Cerebellar nuclear complex (tissue), 1 donor: ENCODE measurements at places on chromosomes 4 and X.

DNA sequence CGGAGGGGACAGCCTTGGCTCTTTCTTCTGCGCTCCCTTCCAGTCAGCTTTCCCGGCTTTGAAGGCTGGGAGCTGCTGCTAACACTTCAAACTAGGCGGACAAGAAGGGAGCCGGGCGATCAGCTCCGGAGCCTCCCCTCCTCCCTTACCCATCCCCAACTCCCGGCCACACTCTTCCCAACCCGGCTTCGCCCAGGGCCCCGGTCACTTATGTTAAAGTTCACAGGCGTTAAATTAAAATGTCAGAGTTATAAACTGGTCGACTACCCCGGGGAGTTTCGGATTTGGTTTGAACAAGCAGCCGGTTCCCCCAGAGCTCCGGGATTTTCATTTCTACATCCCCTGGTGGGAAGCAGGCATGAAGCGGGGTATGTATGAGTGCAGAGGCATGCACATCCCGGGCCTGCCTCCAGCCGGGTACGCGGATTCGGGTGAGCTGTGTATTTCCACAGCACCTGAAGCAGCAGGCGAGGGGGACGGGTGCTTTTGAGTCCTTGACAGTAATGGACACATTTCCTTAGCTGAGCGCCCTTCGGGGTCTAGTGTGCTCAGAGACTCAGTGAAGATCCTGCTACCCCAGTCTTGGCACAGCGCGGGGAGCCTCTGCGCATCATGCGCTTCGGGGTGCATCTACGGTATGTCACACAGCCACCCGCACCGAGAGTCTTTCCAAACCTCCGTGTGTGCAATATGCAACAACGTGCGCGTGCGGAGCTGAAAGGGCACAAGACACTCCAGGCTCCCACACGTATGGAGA, 880 bp downstream of the UNC5C start:
- DNase-seq, result no peak

DNA sequence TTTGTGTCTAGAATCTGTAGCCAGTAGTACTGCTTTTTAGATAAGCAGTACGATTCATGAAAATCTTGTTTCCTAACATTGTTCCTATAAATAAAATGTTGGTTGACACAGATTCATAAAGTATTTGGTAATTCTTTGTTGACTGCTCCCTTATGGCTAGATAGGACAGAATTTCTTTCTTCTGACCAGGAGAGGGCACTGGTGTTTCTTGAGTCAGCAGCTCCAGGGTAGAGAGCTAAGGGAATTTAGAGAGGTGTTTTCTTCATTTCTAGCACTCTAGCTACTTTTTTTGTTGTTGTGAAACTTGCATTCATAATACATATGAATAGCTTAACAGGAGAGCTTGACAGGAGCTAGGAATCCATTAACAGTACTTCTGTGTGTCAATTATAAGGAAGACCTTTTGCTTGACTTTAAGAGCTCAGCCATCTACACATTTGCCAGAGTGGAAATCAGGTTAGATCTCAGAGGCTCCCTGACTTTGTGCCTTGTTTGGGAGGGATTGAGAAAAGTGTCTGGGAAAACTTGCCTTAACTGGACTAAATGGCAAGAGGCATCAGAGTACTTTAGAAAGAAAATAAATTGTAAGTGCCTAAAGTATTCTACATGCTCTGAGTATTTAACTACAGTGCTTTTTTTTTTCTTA, 756.1 kb downstream of the SH3BGRL start:
- no peak for DNase-seq

DNA sequence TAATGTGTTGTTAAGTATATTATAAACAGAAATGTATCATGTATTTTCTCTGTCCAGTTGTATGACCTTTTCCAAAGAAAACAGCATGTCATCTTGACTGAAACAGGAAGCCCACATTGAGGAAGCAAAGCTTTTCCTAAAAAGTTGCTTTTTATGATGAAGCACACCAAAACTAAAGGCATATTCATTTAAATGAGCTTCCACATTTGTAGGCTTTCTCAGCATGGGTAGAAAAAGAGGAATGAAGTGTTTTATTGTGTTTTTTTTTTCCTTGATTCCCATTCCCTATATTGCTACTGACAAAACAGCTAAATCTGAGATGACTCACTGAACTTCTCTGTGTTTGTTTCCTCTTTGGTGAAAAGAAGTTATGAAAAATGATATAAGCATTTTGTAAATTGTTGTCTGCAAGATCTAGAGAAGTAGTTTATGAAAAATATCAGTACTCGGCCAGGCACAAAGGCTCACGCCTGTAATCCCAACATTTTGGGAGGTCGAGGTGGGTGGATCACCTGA, 32.5 kb upstream of the FRAS1 start:
- DNase-seq, result no peak

DNA sequence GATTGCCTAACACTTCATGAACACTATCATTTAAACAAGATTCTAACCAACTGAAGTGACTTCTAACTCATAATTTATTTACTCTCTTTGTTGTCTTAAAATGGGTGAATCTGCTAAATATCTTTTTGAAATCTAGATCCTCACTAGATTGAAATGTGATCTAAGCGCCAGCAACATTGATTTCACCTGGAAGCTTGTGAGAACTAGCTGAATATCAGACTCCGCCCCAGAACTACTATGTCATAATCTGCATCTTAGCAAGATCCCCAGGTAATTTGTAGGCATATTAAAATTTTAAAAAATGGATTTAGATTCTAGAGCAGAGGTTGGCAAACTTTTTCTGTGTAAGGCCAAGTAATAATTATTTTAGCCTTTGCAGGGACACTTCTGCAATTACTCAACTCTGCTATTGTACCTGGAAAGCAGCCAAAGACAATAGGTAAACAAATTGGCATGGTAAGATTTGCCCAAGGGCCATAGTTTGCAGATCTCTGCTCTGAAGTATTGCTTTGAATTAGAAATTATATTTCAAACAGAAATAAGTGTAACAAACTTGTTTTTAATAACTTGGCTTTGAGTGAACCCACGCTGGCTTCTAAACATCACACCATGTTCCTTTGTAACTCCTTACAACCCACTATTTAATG, 121.5 kb downstream of the REELD1 start:
- DNase-seq, result no peak

DNA sequence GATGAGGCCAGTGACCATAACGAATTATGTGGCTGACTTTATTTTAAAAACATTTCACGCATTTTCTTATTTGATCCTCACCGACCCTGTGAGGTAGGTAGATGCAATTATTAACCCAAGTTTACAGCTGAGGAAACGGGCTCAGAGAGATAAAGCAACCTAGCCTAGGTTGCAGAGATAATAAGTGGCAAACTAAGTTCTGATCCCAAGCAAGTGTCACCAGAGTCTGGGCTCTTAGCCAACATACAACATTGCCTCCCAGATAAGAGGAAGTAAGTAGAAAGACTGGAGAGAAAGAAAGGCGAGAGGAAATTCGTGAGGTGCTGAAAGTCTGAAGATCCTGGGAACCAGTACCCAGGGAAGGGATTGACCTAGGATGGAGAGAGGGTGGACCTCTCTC, 77.4 kb upstream of the GPR50 start:
- no peak for DNase-seq

DNA sequence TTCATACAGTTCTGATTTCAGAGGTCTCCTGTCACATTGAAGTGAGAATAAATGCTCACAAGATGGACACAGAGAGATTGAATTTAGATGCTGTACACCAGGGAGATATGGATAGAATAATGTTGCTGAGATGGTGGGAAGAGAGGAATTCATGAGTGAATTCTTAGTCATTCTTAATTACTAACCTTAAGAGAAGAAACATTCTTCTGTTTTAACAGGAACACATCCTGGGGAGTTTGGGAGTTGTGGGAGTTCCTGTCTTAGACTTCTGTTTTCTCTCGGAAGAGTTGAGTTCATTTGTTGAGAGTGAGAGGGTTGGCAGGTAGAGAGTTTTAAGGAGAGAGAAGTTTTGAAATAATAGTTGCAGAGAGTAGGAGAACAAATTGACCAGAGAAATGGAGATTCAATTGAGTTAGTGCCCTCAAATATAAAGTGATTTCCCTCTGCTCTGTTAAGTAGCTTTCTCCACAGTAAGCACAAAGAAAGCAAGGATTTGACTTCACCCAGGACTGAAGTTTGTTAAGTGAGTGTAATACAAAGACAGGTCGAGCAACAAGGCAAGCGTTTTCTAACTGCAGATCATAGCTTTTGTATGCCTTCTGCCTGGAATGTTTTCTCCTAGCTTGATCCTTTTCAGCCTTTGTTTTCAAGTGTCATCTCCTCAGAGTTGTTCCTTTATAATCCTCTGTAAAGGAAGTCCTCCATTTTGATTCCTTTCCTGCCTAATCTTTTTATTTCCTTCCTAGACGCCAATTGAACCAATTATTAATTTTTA, 205.9 kb downstream of the RAPGEF2 start:
- no peak for DNase-seq

DNA sequence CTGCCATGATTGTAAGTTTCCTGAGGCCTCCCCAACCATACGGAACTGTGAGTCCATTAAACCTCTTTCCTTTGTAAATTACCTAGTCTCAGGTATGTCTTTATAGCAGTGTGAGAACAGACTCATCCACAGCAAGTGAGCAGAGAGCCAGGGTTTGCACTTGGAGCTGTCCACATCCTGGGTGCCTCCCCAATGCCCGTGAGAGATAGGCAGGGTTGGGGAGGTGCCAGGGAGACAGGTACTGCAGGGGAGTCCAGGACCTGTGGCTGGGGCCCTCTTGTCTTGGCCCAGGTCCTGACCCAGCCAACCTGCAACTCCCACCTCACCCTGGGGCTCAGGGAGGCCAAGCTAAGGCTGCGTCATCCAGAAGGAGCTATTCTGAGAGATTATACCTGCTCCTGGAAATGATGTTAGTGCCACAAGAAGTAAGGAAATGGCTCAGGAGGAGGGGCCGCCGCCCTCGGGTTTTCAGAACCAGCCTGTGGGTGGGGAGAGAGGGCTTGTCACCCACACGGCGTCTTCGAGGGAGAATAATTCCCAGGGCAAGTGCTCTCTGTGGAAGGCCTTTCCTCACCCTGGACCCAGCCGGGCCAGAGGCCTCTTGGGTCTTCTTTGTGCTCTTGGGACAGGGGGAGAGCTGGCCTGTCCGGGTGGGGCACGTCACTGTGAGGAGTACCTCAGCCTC, 66.5 kb downstream of the ADRA2C start:
- no peak for DNase-seq

DNA sequence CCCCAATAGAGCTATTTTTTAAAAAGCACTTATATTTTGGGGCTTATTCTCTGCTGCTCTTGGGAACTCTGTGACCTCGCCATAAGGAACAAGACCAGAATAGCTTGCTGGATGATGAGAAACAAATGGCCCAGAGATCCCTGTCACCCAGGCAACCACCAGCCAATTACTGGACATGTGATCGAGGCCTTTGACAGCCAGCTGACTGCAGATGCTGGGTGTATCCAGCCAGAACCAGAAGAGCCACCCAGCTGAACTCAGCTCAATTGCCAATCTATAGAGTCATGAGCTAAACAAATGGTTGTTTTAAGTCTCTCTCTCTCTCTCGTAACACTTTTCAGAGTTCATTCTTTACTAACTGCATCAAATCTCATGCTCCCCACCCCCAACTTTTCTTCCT, 24.4 kb upstream of the CITED1 start:
- DNase-seq, result no peak

GRCh38 chr4:121950212-121950679, 1.6 kb downstream of the TRPC3 start:
- DNase-seq, result no peak

DNA sequence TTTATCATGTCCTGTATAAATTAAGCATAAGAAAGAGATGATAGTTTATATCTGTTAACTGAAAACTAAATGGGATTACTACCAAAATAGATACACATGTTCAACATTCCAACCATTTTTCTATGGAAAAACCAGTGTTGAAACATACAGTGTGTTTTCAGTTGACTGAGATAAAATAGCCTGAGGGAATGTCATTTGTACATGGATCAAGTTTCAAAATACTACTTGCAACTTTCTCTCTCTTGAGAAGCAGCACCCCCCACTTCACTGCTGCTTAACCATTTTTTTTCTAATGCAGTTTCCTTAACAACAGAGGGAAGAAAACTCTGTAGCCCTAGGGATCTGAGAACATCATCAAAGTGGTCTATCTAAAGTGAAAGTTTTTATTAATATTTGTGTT, 70.8 kb downstream of the NPNT start:
- DNase-seq, result no peak

DNA sequence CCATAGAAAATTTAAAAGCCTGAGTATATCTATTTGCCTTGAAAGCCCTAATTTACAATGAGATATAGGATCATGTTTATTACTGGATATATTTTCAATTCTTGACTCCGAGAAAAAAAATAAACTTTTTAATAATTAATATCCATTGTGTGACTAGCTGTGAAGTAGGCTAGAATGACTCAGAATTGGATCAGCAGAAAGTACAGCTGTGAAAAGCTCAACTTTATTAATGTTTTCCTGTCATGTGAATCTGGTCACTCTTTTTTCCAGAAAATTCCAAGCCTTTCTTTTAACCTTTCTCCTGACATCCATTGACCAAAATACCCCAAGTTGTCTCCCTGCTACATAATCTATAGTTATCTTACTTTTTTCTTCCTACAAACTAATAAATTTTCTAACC, 171.8 kb upstream of the PACRGL start:
- DNase-seq, result no peak

- no peak for DNase-seq
These were observed 767 bp downstream of the PAQR3 start for GRCh38 chr4:78938474-78938867.

- DNase-seq, result no peak
These were observed 12.9 kb downstream of the PGM2 start for GRCh38 chr4:37839426-37839825.

DNA sequence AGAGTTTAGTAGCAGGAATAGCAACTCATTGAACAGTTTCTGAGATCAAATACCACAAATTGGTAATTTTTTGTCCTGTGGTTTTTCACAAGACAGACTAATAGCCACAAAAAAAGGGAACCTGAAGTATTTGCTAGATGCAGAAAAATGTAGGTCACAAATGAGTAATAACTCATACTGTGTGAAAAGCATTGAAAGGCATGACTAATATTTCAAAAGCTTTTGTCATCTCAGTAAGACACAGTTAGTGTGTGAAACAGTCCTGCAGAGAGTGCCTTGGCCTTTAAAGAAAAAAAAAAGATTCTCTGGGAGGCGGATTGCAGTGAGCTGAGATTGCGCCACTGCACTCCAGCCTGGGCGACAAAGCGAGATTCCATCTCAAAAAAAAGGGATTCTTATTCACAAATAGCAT, 31.4 kb upstream of the SLC25A31 start:
- DNase-seq, result no peak

- no peak for DNase-seq
These were observed 34.6 kb upstream of the CPLX1 start for GRCh38 chr4:860561-860960.

DNA sequence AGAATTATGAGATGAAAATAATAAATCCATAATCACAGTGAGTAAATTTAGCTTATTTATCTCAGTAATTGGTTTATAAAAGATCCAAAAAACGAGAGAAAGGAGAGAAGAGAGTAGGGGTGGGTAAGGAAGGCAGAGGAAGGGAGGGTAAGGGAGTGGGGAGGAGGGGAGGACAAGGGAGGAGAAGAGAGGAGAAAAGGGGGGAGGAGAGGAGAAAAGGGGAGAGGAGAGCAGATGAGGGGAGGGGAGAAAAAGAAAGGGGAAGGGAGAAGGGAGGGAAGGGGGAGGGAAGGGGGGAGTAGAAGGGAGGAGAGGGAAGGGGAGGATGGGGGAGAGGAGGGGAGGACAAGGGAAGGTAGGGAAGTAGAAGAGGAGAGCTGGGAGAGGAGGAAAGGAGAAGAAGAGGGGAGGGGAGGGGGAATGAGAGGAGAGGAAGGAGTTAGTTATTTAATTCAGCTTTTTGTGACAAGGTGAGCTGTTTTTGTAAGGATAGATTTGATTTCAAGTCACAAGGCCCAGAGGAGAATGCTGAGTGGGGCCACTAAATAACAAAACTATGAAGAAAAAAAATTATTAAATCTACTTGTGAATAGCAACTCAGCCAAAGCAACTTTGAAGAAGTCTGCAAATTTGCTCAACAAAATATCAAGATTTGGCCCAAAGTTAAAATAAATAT, 454.3 kb downstream of the ARAP2 start:
- DNase-seq, result no peak
